ENCODE measurements at places on chromosomes 6 and 20. TPM values are rescaled to one million over a fixed set of nuclear protein-coding genes. Genes with fewer than 3 reads are reported as not detected.

MAN1A1 gene
- 20.3 TPM for total RNA-seq

DNA sequence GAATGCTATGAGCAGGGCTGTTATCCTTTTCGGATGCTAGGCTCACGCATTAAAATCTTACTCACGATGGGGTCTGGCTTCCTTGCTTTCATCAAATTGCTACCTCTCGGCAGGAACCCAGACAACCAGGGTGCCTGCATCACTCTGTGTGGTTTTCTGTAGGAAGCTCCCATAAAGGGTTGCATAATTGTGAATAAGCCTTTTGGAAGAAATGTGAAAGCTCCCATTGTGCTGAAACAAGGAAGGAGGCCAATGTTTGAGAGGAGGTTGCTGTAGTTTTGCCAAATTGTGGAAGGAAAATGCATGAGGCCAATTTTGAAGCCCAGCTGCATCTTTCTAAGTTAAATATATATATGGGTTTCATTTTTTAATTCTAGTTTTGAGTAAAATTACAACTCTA, 615.5 kb downstream of the C6orf118 start:
- DNase-seq = peak; percentile 81

- no peak for DNase-seq
Observed at GRCh38 chr20:60359010-60359409, 400.8 kb downstream of the CDH26 start.

DNA sequence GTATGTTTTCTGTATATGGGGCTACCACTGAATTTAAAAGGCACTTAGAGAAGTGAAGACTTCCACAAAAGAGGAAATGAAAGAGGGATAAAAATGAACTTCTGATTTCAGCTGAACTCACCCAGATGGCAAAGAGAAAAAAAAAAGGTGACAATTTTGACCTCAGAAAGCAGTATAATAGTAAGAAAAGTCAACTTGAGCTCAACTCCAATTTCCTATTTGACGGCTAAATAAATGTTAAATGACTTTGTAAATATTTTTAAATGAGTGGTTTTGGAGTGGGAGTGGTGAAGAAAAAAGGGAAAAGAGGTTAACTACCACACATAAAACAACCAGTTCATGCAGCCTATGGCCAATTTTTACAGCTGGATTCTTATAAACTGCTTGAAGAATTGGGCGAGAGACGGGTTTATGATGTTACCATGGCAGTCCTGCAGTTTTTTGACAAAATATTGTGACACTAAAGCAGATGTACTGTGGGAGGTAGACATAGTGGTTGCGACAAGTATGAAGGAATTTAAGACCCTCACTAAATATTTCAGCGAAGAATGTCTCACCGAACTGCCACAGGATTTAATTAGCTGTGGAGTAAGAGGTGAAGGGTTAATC, 49.8 kb upstream of the ADTRP start:
- DNase-seq = no peak

DNA sequence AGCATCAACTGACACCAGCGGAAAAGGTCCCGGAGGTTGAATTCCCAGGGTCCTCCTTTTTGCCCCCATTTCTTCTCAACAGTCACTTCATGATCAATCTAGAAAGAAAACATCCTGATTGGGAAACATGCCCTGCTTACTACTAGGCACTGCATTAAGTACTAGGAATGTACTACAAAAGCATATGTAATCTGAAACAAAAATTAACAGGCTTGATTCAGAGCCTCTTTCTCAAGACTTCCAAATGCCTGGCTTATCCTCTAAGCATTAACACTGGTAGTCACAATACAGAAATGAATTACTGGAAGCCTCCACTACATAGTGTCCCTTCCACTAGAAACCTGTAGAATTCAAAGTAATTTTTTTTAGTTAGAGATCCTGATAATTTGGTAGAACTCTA, 84.5 kb upstream of the LYRM2 start:
- DNase-seq = no peak

Measured in HT1080 (cell line).